ENCODE measurements at places on chromosomes 7 and 10. TPM values are rescaled to one million over a fixed set of nuclear protein-coding genes. Genes with fewer than 3 reads are reported as not detected.

IL15RA gene
- 3.2 TPM for total RNA-seq

ELN gene
- total RNA-seq, result 494 TPM

ZSCAN25 gene
- total RNA-seq, result 29.7 TPM

ITIH2 gene
- total RNA-seq, result 2.9 TPM

PIP gene
- total RNA-seq, result not detected

NT5C3A gene
- total RNA-seq, result 53.8 TPM

TLX1 gene
- total RNA-seq, result not detected

CBX3 gene
- total RNA-seq, result 194 TPM

ADAM12 gene
- 29.9 TPM for total RNA-seq
